Ecto neural progenitor cell (in vitro differentiated cells): ENCODE measurements at places on chromosomes 4 and X.

GRCh38 chr4:87103691-87104187 is 116.7 kb downstream of the KLHL8 start:
- no peak for DNase-seq

GRCh38 chrX:136021903-136022302 is 36.7 kb downstream of the SLC9A6 start:
- DNase-seq, result no peak

- no peak for DNase-seq
Observed at GRCh38 chr4:60962286-60962685, 237.8 kb upstream of the ADGRL3 start.

GRCh38 chr4:41216294-41217019 is 2.1 kb upstream of the APBB2 start:
- peak; percentile 92 for DNase-seq

DNA sequence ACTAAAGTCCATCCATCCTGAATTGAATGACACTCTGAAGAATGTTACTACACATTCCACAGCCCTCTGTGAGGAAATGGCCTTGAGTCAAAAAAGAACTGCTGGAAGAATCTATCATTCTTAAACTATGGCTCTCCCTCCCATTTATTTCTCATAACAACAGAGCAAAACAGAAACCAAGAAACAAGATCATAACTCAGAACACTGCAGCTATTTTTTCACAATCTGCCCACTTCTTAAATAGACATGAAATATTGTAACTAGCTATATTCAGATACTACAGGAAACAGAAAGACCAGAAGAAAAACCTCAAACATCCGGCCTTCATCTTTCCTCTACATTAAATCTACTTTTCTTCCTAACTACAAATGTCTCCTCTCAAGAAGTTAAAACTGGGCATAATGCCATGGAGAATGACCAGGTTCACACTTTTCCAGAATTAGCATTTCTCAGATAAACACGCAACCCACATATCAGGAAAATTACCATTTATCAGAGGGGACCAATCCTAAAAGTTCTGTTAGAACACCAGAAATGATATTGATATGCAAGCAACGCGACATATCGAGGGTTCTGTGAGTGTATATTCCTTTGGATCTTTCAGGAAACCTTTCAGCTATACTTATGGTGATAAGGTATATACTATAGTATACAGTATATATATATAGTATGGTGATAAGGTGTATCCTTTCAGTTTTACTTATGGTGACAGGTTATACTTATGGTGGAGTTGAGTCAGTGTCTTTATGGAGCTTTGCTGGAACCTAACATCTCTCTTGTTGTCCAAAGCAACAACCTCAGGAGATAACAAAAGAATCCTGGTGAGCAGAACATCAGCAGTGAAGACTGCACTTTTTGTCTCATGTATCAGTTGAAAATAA is 60.4 kb upstream of the IRF2 start:
- DNase-seq, result no peak

DNA sequence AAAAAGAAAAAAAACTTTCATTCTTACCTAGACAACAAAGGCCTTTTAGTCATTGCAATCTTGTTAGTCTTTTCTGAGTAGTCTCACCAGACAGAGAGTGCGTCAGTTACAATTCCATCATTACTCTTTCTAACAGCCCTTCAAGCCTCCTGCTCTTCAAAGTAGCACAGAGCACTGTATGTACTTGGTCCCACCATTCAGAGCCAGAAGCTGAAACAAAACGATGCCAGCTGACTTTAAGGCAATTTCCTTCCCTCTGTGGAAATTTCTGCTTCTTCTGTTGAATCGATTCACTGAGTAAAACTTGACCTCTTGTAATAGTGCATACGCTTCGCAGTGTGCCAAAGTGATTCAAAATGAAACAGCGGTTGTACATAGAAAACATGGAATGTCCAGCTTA is 57.7 kb upstream of the TENM3 start:
- DNase-seq, result no peak

- peak; percentile 74 for DNase-seq
Observed at GRCh38 chr4:15003401-15003890, 1.2 kb downstream of the CPEB2 start.

DNA sequence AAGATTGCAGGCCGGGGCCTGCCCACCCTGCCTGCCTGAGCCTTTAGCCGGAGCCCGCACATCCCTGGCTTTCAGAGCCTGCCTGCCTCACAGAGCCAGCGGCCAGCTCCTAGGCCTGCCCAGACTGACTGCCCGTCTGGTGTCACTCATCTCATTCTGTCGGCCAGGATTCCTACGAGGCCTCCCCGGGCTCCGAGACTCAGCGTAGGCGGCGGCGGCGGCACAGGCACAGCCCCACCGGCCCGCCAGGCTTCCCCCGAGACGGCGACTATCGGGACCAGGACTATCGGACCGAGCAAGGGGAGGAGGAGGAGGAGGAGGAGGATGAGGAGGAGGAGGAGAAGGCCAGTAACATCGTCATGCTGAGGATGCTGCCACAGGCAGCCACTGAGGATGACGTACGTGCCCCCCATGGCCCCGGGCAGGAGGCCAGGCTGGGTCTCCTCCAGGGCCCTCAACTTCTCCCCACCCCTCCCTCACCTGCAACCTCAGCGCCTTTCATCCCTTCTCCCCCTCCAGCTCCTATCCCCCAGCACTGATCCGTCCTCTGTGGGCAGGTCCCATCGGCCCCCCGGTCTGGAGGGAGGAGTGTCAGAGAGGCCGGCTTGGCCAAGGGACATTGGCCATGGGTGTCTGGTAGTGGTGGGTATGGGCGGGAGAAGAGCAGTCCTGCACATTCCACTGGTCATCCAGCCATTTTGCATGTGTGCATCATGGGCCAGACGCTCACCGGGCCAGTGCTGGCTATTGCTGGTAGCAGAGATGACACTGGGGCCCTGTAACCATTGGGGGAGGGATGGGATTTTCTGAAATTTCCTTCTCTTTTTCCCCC is 22.6 kb upstream of the UBA1 start:
- DNase-seq, result no peak

DNA sequence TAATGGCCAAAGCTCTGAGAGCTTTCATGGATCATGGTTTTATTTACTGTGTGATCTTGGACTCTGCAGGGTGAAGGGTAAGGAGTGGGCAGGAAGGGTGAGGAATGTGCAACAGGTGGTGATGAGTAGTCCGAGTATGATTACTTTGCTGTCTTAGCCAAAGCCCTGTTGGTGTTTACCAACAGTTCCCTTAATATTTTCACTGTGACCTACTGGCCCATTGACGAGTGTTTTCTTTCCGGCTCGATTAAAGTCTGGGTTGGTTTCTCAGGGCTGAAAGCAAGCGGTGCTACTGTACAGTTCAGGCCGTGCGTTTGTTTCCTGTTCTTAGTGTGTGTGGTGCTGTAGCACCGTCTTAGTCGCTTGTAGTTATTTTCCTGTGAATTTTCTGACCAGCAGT is 2.6 kb downstream of the ARHGAP24 start:
- DNase-seq, result no peak

DNA sequence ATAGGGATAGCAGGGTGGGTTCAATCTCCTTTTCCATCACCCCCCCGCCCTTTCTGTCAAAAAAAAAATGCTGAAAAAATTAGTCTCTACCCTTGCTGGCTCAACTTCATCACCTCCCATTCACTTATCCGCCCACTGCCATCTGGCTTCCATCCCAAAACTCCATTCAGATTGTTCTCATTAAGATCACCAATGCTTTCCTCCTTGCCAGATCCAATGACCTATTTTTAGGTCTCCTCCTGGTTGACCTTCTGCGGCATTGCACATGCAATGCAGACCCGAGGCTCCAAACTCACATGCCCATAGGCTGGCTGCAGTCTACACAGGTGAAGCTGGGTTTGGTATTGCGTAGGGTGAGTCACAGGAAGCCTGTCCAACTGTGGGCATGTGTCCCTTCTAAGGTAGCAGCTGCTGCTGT is 21.1 kb upstream of the STIM2 start:
- DNase-seq, result no peak

DNA sequence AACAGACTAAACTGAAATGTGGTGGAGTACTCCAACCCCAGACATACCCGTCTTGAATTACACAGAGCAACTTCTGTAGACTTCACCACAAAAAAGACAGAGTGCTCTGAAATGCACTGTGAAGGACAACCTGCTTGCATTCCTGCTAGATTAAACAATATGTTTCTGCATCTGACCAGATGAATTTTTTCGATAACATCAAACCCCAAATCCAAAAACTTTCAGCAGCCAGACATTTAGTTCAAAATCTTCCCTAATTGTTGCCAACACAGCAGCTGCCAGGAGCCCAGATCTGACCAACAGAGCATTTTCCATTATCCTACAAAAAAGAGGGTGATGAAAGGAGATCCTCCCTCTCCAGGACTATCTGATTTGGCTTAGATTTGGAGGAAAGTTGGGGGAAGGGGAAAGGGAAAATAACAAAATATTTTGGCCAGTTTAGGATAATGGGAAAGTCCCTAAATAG is 356.5 kb downstream of the PDGFC start:
- DNase-seq, result no peak

DNA sequence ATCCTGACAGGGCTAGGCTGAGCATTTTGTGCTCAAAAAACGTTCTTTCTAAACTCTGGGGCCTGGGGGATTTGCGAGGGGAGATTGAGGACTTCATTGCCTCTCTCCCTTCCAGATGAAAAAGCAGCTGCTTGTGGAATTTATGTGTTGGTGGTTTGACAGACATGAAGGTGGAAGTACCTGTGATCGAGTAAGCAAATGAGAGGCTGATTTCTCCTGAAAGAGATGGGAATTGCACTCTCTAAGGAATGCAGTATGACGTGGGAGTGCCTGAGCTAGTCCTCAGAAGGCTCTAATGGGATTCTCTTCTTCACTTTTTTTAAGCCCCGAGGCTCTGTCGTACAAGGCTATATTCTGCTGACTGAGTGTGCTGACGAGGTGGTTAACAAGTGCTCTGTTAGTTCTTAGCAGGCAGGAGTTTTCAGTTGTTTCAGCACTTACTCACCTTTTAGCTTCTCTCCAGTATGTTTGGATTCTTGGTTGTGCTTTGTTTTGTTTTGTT is 426.8 kb upstream of the CNKSR2 start:
- no peak for DNase-seq

DNA sequence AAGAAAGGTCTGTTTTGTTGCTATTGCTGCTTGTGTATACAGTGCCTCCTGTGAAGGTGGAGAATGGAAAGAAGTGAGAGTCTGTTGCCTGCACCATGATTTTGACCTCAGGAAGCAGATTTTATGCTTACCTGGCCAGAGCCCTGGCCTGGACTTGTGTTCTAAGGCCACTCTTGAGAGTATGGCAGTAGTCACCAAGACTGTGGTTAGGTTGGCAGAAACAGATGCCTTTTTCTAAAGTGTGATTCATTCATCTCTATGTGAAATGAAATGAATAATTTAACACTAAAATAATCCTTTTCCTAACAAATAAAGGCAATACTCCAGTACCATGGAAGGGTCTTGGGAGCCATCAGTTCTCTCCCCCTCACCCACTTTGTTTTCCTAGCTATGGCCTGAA is 161.8 kb downstream of the DCLK2 start:
- no peak for DNase-seq

GRCh38 chrX:53456254-53456653 is 22.1 kb upstream of the HSD17B10 start:
- DNase-seq, result no peak

DNA sequence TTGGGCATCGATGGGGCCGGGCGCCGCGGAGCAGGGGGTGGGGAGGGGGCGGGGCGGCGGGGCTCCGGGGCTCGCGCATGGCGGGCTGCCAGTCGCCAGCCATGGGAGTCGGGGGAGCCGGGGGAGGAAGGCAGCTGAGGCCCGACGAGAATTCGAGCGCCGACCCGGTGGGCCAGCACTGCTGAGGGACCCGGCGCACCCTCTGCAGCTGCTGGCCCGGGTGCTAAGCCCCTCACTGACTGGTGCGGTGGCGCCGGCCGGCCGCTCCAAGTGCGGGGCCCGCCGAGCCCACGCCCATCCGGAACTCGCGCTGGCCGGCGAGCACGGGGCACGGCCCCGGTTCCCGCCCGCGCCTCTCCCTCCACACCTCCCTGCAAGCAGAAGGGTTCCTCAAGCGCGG is 49.4 kb downstream of the GSX2 start:
- no peak for DNase-seq

DNA sequence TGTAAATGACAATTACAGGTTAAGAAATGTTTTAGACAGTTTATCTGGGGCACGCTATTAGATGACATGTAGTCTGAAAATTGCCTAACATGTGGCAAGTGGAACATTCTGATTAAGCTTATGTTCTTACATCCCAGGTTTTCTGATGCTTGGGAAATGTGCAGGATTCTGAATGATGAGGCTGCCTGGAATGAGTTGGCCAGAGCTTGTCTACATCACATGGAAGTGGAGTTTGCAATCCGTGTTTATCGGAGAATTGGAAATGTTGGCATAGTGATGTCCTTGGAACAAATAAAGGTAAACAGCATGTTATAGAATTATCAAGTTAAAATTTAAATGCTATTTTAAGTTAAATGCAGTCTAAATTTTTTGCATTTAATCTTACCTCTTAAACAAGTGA is 49.3 kb downstream of the WDR19 start:
- no peak for DNase-seq
